ENCODE measurements at places on chromosomes 12 and 14.

DNA sequence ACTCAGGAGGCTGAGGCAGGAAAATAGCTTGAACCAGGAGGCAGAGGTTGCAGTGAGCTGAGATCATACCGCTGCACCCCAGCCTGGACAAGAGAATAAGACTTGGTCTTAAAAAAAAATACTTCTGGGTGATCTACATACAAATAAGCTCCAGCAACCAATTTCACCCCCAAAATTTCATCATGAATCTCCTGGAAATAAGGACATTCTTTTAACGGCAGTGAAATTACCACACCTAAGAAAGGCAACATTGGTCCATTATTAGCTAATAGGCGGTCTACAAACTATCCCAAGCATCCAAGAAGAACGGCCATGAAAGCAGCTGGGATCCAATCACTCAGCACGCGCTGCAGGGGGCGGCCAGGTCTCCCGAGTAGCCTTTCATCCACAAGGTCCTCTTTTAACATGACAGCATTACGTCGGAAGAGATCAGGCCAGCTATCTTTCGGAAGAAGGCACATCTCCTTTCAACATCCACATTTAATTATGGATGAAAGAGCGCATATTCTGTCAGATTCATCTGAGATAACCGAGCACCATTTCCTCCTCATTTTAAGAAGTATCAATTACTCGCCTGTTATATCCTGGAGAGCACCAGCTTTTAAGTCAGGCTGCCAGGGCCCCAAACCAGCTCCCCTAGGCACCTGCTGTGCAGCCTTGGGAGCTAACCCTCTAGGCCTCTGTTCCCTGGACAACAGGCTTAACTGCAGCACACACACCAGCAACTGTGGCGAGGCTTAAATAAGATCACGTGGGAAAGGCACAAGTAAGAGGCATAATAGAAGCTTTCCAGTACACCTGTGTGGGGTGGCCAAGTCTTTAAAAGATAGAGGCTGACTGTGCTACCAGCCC lies 4.2 kb downstream of the SLC15A4 start:
- no peak for DNase-seq

- no peak for DNase-seq
Measured at GRCh38 chr12:5085896-5086295, 42.2 kb downstream of the KCNA5 start.

DNA sequence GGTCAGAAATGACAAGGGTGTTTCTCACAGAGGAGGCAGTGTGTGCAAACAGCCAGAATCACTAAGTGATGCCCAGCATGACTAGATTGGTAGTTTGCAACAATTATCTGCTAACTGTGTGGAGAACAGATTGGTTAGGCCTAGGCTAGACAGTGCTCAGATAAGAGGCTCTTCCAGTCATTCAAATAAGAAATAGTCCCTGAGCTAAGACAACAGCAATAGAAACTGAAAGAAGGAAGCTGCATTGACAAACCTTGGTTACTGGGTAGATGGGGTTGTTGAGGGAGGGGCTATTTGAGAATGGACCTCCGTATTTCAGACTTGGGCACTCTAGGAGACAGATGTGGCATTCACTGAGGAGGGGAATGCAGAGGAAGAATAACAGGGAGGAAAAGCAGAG lies 255.0 kb upstream of the NPAS3 start:
- no peak for DNase-seq

GRCh38 chr12:72574138-72574537 lies 302.0 kb downstream of the TRHDE start:
- DNase-seq = no peak

DNA sequence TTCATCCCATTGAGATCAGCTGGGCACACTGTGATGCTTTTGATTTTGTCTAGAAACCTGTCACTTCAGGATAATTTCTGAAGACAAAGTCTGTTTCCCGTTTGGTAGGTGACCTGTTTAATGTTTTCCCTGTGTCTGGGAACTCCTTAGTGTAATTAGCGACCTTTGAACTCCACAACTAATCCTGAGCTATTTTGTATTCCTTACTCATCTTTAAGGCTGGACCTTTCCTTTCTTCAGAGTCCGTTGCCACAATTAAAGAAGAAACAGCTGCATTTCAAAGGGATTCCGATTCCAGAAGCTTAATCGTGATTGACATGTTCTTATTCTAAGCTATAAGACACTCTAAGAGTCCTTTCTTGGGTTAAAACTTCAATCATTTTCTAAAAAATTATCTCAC lies 22.0 kb downstream of the AP5M1 start:
- no peak for DNase-seq

- DNase-seq = no peak
Measured at GRCh38 chr12:6526201-6526600, 8.1 kb upstream of the GAPDH start.

DNA sequence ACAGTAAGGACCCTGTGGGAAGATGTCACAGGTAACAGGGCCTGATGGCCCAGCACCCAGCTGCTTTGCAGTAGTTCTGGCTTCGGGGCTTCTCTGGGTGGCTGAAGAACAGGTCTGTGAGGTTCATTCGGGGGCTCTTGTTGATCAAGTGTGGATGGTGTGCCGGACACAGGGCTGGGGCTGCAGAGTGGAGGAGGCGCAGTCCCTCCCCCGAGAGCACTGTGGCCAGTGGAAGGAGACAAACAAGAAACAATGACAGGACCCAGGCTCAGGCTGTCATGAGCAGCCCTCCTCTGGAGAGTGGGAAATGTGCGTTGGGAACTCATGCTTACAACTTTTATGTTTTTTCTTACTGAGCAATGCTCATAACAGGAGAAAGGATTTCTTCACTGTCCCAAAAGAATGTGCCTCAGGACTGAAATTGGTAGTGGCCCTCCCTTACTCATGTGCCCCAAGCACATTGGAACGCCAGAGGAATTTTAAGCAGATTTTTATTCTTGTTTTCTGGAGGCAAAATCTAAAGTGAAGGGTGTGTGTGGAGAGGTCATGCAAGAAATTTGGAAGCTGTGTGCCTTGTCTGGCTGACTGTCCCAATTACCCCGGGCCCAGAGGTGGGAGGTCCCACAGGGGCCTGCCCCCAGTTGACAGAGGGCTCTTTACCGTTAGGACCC lies 233.8 kb downstream of the CACNA1C start:
- no peak for DNase-seq

DNA sequence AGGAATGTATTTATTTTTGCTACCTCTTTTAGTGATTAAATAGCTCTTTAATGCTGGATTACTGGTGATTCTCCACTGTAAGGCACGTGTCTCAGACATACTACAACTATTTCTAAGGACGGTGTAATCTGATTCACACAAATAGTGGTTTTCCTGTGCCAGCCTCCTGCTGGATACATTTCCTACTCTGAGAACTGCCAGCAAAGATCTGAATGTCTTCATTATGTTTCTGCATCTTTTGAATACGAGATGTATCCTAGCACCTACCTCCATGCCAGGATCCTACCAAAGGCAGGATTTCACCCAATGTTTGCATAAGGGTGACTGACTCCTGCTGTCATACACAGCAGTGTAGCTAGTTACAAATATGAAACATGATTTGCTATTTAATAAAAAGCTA lies 120.6 kb downstream of the PRICKLE1 start:
- DNase-seq = no peak

GRCh38 chr14:95237958-95238340 lies 80.6 kb upstream of the DICER1 start:
- DNase-seq = no peak

DNA sequence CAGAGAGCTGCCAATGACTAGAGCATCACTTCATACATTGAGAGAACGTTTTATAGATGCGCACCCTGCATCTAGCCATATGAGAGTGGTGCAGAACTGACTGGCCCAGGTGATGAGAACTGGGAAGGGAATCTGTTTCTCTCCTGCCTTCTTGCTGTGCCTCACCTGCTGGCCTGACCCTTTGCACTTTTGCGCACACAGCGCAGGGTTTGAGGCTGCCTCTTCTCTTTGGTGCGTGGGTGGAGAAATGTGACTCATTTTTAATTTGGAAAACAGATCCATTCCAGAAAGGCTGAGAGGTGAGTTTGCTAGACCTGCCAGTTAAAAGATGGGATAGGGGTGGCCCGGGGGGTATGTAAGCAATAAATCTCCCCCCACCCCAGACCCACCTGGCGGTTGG lies 453 bp upstream of the ESRRB start:
- peak; percentile 10 for DNase-seq

- DNase-seq = no peak
Measured at GRCh38 chr14:49451938-49452337, 134.2 kb downstream of the RPS29 start.

DNA sequence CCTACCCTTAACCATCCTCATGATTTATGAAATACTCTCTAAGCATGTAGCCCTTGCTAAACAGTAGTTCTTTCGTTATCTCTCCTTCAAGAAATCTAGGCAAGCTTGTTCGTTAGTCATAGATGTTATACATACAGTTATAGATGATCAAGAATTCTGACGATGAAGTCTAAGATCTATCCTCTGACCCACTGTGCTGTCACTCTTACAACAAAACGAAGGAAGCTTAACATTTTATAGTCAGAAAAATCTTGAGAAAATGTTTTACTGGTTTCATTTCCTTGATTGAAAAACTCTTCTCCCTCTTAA lies 68.9 kb downstream of the SPPL3 start:
- no peak for DNase-seq

GRCh38 chr14:73851000-73851399 lies 631 bp upstream of the PTGR2 start:
- DNase-seq = no peak

DNA sequence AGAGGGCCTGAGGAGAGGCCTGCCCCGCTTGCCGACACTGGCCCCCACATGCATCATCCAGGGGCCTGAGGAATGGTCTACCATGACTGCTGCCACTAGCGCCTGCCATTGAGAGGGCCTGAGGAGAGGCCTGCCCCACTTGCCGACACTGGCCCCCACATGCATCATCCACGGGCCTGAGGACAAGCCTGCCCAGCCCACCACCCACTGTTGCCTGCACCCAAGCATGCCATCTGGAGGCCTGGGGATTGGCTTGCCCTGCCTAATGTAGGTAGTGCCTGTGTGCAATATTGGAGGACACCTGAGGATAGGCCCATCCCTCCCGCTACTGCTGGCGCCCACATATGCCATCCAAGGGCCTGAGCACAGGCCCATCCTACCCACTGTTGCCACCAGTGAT lies 24.4 kb downstream of the CYP46A1 start:
- peak; percentile 16 for DNase-seq

- no peak for DNase-seq
Measured at GRCh38 chr12:70319605-70320004, 46.5 kb upstream of the KCNMB4 start.

GRCh38 chr14:59215322-59215721 lies 26.9 kb downstream of the DAAM1 start:
- DNase-seq = no peak

DNA sequence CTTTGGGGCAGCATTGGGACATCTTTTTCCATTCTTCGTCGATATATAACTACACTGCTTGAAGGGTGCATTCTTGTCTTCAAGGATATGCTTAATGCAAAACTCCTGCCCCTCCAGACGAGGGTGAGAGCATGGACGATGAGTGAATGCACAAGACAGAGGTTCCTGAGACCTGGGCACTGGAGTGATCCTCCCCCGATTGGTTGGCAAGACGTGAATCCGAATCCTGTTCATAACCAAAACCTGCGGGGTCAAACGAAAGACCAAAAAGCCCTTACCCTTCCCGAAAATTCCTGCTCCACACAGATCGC lies 684 bp downstream of the KANSL2 start:
- DNase-seq = no peak

DNA sequence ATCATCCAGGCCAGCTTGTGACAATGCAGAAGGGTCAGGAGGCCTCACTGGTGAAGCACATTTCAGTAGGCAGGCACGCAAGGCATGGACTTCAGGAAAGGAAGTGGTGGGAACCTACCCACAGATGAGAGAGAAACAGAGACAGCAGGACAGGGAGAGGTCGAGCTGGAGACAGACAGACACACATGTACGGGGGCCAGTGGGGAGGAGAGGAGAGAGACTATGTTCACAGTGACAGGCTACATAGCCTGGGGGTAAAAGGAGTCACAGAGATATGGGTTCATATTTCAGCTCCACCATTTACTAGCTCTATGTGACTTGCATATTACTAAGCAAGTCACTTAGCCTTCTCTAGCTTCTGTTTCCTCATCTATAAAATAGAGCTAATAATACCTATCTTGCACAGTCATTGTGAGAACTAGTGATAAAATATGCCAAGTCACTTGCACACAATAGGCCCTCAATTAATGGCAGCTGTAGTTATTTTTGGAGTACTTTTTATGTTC lies 91.1 kb upstream of the FUT8 start:
- no peak for DNase-seq

DNA sequence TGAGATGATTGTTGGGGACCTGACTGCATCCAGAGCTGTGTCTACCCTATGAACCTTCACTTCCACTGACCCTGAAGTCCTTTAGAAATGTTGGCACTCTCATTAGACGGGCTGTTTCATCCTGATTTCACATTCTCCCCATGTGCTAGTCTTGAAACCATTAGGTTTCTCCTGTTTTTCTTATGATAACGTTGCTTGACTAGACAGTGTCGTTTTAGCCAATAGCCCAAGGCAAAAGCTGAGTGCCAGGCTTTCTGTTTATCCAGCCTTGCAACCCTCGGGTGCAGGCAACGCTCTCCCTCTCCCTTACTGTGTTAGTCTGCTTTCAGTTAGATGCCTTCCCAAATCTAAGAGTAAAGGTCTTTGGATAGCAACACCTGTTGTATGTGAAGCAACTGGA lies 30.1 kb downstream of the DACT1 start:
- no peak for DNase-seq

- DNase-seq = no peak
Measured at GRCh38 chr12:65787056-65787865, 37.0 kb upstream of the HMGA2 start.

DNA sequence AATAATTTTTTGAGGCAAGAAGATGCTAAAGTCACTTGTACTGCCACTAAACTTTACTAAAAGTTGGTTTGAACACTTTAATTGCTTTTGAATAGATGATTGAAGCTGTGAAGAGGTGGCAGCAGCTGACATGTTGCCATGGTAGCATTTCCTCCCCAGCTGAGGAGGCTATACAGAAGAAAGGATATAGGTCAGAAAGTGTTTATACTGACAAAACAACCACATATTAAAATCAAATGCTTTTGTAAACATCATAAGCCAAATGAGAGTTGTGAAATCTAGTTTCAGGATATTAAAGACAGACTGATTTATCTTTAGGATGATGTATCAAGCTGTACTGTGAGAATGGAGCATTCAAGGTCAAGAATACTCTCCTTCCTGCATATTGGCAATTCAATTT lies 41.7 kb downstream of the TSPAN19 start:
- no peak for DNase-seq

- no peak for DNase-seq
Measured at GRCh38 chr14:22824711-22825359, 4.9 kb upstream of the MRPL52 start.

GRCh38 chr14:54348001-54348611 lies 48.7 kb upstream of the CDKN3 start:
- no peak for DNase-seq

- DNase-seq = no peak
Measured at GRCh38 chr12:107200394-107200793, 107.0 kb upstream of the CRY1 start.

DNA sequence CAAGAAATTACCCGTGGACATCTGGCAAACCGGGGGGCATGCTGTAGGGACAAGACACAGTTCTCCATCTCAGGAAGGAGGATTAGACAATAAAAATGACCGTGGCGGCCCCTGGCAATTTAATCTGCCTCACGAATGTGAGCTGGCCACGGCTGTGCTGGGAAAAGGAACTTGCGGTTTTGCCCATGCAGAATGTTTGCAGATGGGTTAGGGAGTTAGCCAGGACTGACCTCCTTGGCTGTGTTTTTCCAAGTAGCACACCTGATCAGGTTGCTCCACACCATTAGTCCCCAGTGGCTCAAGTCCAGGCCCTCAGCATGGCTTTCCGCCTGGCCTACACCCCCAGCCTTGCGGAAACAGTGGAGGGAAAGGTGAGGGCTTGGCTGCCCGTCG lies 20.8 kb downstream of the TPCN1 start:
- DNase-seq = no peak

Data from activated effector memory CD4-positive, alpha-beta T cell treated with anti-CD3 and anti-CD28 coated beads, Interleukin-2, amount 50 U/mL, for 16 hours (primary cell).